ENCODE measurements at places on chromosomes 4 and X.

DNA sequence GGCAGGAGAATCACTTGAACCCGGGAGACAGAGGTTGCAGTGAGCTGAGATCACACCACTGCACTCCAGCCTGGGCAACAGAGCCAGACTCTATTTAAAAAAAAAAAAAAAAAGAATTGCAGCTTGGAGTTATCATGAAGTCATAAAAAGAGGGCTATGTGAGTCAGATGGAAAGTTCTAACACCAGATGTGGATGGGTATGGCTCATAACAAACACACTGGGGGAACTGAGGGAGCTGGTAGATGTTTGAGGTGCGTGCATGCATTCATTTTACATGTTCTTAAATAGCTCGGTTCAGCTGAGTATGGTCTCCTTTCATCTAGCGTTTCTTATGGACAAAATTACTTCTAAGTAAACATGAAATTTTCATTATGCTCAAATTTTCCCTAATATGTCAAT lies 11.7 kb downstream of the TRMT2B start:
- DNase-seq: no peak

DNA sequence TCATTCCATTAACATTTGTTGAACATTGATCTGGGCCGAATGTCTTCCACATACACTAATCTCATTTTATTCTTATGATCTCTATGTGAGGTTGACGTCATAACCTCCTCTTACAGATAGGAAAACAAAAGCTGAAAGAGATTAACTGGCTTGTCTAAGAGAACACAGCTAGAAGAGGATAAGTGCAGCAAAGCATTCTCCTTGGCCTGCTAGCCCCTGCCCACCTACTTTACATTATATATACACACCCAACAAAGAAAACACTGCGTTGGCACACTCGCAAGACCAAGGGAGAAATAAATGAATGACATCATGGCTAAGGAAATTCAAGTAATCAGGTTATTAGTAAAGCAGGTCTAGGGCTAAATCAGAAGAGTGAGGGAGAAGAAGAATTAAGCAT lies 138.4 kb downstream of the PARM1 start:
- no peak for DNase-seq

- DNase-seq: no peak
Measured at GRCh38 chr4:152696764-152697261, 17.0 kb upstream of the TMEM154 start.

DNA sequence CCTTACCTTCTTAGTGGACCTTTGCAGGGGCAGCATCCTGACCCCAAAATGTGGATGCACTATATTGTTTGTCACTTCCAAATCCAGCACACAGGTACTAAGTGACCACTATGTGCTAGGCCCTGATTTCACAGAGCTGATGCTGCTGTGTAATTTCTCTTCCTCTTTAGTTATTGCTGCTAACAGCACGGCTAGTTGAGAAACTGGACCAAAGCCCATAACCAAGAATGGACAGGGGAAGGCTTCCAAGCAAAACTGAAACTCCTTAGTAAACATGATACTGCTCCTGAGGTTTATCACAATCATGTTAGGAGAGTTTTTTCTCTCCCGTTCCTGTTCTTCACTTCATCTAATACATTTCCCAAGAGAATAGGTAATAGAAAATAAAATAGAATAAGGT lies 172.9 kb upstream of the TTC29 start:
- DNase-seq: no peak

DNA sequence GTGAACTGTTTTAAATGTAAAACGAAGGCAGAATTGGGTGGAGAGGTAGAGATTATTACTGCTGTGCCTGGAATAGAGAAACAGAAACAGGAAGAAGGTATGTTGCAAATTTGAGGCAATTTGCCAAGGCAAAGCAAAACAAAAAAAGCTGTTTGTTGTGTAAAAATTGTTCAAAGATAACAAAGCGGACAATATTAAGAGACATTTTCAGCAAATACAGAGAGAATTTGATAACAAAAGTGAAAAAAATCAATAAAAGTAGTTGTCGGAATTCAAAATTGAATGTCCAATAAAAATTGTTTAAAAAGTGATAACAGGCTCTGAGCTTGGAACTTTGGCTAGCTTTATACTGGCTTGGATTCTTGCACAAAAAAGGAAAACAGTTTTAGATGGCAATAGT lies 14.4 kb upstream of the SMS start:
- no peak for DNase-seq

GRCh38 chr4:83128240-83128929 lies 13.9 kb upstream of the PLAC8 start:
- DNase-seq: peak; percentile 80

DNA sequence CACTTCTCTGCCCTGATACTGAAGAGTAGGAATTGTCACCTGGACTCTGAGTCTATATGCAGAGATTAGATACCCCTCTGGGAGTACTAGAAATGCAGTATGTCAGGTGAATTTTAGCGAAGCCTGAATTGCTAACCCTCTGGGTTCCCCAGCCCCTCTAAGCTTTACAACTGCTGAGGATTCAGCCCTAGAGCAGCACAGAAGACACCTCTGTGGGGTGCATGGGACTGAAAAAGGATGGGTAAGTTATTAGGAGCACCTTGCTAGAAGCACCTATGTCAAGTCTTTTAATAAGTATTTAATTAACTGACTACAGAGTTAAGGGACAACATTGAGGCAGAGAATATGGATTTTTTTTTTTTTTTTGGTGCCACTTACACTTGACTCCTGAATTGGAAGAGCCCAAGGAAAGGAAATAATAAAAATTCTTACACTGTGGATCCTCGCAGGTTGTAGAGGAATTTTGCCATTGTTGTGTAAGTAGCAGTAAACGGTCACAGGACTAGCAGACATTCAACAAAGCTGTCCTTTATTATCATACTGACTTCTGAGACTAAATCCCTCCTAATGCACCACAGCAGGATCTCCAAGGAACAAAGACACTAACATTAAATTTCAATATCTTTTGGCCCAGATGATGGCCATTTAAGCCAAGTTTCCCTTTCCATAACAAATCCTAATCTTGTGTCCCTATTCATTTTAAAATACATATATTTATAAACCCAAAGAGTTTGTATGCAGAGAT lies 253.2 kb downstream of the ANKRD50 start:
- DNase-seq: no peak

- DNase-seq: peak; percentile 27
Measured at GRCh38 chr4:141569141-141569540, 67.2 kb upstream of the IL15 start.

- no peak for DNase-seq
Measured at GRCh38 chr4:89586318-89586717, 250.6 kb downstream of the SNCA start.

DNA sequence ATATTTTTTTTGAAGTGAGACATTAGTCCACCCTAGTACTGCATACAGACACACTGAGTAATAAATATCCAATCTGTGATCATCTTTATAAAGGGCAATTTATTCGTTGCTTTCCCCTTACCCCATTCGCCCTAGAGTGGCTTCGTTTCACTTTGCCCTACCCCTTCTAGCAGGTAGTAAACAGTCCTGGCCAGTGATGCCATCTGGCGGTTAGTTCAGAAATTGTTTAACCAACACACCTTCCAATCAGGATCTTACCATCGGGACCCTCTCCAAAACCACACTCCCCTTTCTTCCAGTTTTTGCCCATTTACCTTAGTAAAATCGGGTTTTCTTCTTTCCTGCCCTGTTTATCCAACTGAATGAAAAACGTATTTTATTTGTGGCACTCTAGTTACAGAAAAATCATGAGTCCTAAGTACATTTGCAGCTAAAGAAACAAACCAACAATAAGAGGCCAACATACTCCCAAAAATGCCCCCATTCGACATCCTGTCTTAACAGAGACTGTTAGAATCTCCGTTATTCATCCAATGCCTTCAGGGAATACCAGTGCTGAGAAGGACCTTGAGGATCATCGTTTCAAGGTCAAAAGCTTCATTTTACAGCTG lies 2.2 kb downstream of the PPA2 start:
- peak; percentile 44 for DNase-seq

DNA sequence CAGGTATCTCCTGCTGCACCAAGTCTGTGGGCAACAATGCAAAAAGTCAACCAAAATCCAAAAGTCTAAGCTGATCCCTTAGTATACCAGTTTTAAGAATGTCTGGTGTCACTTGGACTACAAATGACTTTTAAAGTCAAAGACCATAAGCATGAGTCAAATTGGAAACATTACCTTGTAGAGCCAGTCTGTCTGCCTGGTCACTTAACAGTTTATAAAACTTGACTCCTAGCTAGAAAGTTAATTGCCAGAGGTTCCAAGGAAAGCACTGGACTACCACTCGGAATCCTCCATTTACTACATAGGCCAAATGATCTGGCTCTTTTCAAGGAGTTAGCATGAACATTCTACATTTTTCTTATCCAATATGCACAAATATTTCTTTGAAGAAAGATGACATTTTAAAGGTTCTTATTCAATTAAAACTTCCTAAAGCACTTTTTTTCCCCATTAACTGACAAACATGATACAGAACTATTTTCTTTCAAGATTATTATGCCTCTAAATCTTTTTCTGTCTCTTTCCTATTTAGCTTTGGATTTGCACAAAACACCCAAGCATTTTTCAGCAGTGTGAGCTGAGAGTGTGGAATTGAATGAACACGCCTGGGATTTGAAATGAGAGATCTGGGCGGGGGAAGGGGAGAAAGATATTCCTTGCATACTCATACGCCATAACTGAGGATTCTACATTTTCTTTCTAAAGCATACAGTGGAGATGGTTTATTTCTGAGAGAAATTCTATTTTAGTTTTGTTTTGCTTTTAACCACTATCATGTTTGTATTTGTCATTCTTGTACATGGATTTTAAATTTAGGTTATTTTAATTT lies 188.4 kb downstream of the SHROOM3 start:
- DNase-seq: no peak
